OCI-M1 (cell line): ENCODE measurements at places on chromosomes 5 and 9.

DNA sequence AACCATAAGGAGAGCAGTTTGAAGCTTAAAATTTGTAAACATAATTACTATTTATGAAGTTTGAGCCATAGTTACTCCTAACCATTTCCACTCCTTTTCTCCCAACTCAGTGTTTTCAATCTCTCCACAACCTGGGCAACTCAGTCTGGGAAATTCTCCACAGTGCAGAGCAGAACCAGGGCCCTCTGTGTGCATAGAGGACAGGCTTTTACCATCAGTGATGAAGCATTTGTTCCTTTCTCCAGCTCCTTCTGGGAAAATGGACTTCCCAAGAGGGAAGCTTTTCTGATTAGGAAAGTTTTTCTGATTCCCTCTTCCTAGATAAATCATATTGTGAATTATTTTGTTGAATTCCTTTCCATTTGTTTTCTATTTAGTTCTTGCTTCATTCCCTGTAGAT lies 132.3 kb upstream of the MPDZ start:
- DNase-seq, result no peak

DNA sequence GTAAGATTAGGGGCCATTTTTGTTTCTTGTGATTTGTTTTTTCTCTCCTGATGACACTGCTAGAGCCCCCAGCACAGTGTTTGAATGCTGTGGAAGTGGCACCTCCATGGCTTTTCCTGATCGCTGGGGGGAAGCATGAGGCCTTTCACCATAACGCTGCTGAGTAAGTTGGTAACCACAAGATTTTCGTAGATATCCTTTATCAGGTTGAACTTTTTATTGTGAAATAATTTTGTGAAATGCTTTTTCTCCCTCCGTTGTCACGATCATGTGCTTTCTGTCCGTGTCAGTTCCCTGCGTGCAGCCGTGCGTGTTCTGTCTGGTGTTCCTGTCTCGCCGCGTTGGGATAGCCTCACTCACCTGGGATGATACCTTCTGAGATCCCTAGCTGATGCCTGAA lies 59.4 kb downstream of the EHMT1 start:
- no peak for DNase-seq

GRCh38 chr9:84271531-84271900 lies 69.0 kb downstream of the SLC28A3 start:
- DNase-seq, result no peak

DNA sequence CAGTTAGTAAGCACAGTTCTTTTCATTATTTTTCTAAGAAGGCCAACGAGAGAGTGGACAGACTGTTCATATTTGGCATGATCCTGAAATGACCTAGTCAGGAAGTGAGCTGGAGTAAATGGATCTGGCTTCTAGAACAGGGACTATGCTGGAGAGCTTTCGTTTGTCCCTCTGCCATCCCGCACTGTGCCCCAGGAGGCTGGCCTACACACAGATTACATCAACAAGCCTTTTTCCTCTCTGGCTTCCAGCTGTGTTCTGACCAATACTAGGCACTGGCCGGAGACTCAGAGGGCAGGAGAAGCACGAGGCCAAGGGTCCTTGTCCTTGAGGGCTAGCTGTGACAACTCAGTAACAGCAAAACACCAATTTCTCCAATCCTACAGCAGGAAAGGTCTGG lies 127.8 kb downstream of the MED27 start:
- DNase-seq, result no peak

- DNase-seq, result no peak
Observed at GRCh38 chr9:70046274-70047070, 2.8 kb downstream of the MAMDC2 start.

DNA sequence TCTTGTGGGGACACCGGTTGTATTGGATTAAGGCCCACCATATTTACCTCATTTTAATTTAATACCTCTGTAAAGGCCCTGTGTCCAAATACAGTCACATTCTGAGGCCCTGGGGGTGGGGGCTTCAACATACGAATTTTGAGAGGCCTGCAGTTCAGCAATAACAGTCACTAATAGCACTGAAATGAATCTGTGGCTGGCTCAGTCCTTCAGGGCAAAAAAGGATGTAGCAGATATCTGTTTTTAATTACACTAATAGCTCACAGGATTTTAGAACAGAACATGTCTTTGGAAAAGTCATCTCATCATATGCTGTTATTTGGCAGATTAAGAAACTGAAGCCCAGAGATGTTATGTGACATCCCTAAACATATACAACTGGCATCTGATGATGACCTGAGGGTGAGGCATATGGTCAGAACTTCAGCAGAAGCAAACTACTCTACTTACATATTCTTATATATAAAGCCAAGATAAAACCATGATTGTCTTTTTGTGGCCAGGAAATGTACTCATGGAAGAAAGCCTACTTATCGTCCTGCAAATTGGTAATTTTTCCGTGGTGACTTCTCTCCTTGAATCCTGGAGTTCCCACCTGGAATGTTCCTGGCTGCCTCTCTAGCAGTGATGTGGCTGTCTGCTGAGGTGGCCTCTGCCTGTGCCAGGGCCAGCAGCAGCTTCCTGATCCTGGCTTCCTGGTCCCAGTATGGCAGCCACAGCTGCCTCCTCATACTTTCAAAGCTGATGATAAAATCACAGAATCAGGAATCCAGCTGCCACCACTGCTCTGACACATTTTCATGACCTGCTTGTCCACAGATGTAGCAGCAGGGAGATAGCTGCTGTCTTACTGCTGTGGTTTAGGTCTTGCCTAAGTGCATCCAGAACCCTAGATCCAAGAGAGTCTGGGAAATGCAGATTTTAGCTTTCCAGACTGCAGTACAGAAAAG lies 72.1 kb upstream of the ANKRD55 start:
- peak; percentile 18 for DNase-seq

DNA sequence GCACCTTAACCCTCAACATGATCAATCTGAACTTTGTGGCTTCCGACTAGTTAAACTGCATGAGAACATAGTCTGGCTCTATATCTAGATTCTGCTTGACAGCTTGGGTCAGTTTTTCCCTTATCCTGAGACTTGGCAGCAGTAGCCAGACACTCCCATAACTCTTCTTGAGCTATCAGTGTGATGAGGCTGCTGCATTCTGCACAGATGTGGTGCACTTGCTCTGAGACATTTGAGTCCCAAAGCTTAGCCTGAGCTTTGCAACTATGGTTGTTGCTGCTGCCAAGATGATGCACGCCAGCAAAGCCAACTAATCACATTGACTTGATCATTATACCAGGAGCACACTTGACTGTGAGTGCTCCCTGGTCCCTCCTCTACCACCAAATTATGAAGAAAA lies 36.2 kb downstream of the MOCS2 start:
- DNase-seq, result no peak

- DNase-seq, result no peak
Observed at GRCh38 chr9:135136991-135137832, 49.7 kb downstream of the OLFM1 start.

DNA sequence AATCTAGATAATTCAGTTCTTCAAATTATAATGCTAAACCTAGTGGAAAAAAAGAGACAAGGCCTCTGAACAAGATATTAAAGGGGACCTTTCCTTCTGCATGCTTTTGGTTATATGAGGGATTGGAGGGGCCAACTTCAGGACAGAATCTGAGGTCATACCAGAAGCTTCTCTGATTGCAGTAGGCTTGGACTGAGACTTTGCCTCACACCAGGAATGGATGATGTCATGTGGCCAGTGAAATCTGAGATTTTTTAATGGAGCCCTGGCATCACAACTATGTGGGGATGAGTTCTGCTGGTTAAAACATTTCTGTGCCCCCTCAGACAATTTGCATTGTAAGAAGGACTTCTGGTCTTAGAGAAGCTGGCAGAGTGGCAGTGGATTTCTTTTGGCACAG lies 88.6 kb downstream of the ANGPTL2 start:
- DNase-seq, result no peak

- peak; percentile 4 for DNase-seq
Observed at GRCh38 chr5:74056789-74057164, 430.8 kb downstream of the ARHGEF28 start.

DNA sequence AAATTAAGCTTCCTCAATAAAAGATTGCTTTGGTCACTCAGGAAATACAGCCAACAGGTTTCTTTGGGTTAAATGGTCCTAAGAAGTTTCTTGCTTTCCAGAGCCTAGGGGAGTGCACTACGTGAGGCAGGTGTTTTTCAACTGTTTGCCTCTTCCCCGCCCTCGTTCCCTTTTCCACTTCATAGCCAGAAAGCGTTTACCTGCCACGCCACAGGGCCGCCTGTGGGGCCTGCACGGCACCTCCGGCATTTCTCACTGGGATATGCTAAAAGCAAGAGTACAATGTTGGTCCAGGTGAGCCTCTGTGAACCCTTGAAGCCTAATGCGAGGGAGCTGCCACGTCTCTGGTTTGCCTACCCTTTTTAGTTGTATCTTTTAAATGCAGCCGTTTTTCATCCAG lies 167.6 kb upstream of the OTULINL start:
- DNase-seq, result no peak

DNA sequence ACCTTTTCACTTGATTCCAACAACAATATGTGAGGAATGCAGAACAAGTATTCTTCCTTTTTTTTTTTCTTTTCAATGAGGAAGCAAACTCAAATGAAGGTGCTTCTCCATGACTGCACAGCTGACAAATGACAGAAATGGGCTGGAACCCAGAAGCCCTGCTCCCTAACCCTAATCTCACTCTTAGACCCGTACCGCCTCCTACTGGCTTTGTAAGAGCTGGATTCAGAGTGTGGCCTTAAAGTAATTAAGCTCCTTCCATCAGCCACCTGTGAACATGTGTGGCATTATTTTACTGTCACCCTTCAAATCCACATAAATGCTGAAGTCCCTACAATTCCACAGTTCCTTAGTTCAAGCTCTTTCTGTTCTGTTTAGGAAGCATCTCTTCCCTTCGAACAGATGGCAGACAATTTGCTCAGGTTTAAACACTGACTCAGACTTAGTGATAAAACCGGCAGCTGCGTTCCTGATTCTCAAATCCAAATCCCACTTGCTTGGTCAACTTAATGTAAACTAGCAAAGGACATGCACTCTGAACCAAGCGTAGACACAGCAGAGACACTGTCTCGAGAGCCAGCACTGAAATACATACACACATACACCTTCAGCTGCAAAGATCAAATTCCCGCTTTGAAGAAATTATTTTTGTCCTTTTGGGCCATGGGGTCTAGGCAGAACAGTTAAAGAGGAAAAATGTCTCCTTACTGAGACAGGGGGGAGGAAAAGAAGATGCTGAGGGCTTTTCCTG lies 316.7 kb upstream of the TLE4 start:
- peak; percentile 1 for DNase-seq

- DNase-seq, result no peak
Observed at GRCh38 chr5:83925321-83925954, 204.8 kb upstream of the HAPLN1 start.

DNA sequence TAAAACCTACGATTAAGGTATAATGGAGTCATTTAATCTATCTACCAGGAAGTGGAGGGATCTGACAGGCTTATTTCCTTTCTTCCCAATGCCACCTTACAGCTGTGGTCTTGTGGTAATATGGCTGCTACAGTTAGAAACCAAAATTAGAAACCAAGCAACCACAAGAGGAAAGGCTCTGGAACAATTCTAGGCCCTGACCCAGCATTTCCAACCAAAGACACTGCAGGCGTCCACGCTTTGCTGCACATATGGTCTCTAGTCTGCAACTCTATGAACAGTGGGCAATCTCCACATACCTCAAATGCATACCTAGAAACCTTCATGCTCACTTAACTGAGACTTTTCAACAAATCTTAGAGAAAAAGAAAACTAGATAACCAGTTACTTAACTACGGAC lies 339.1 kb downstream of the NFIB start:
- DNase-seq, result no peak

- DNase-seq, result no peak
Observed at GRCh38 chr9:18365651-18366050, 108.3 kb upstream of the ADAMTSL1 start.

- no peak for DNase-seq
Observed at GRCh38 chr9:98173181-98173580, 19.3 kb downstream of the CORO2A start.

- DNase-seq, result no peak
Observed at GRCh38 chr5:119897537-119898370, 268.4 kb downstream of the FAM170A start.

DNA sequence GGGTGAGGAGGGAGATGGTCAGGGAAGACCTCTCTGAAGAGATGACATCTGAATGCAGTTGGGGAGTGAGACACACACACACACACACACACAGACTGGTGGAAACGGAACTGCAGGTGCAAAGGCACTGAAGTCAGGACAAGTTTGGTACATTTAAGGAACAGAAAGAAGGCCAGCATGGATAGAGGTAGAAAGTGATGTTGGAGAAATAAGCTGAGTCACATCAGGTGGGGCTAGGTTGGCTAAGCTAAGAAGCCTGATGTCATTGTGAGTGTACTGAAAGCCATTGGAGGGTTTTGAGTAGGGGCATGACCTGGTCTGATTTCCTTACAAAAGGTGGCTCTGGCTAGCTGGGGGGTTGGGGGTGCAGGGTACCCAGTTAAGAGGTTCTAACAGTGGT lies 3.1 kb downstream of the BSPRY start:
- DNase-seq, result no peak

DNA sequence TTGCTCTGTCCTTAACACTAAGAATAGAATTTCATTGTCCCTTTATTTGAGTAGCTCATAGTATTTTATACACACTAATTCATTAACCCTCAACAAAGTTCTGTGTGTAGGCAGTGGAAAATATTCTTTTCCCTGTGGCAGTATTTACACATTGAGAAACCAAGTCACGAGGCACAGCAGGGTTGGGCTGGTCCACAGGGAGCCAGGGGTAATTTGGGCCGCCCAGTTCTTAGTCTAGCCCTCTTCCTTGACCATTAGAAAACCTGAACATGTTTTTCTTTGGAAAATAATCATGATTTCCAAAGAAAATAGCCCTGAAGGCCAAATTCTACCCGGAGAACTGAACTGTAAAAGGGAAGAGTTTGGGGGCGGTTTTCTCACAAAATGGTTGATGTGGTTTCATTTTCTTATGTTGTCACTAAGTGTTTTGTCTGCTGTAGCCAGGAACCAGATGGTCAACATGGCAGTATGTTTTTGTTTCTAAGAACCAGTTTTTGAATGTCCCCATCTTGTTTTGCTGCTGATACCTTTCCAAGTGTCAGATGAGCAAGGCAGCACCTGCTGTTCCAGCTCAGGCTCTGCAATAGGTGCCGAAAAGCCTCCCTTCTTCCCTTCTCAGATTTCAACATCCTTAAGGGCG lies 29.6 kb downstream of the ARHGEF28 start:
- DNase-seq, result no peak

DNA sequence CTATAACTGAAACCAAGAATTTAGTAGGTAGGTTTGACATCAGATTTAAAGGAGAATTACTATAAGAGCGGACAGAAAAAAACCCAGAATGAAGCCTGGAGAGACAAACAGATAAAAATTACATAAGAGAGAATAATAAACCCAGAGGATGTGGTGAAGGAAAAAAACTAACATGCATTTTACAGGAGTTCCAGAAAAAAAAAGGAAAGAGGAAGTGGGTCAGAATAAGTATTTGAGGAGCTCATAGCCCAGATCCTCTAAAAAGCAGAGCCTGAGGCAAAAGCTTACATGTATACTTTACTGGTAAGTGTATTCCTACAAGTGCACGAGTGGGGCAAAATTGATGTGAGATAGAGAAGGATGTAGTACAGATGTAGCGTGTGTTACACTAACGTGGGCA lies 43.1 kb upstream of the NAA35 start:
- DNase-seq, result peak; percentile 51
